Activated T-cell treated with anti-CD3 and anti-CD28 coated beads for 48 hours (primary cell): ENCODE measurements at places on chromosomes 3 and 15.

DNA sequence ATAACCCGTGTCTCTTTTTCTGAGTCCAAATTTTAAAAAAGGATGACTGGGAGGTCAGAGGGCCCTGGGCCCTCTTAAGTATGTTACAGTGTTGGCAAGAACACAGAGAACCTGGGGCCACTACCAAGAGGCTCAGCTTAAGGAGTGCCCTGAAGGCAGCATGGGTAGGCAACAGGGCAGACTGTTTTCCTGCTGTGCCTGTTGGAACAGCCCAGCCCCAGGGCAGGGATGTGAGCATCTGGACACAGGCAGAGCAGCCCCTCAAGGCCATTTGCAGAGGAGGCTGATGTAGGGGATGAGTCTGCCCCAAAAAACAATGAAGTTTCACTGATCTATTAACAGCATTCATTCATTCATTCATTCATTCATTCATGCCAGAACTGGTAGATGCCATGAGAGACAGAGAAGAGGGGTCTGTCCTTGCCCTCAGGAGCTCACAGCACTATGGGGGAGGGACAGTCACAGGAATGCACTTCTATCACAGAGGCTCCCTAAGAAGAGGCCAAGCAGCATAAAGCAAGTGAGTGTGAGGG, 2.2 kb upstream of the LTF start:
- no peak for DNase-seq

GRCh38 chr3:113255100-113255853, 43.9 kb downstream of the BOC start:
- no peak for DNase-seq

DNA sequence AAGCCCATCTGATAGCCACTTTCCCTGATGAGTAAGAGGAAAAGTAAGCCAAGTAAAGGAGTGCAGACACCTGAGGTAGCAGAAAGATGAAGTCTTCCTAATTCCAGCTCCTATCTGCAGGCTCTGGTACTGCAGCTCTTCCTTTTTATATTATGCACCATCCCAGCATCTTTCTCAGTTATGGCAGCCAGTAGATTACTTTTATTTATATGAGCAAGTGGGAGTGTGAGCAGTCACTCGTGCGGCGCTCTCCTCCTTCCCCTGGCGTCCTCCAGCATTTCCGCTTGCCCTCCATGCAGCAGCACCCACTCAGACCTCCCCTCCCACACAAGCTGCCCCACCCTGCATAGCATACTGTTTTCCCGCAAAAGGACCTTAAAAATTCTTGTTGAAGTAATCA, 465.9 kb upstream of the DPPA4 start:
- DNase-seq, result no peak

DNA sequence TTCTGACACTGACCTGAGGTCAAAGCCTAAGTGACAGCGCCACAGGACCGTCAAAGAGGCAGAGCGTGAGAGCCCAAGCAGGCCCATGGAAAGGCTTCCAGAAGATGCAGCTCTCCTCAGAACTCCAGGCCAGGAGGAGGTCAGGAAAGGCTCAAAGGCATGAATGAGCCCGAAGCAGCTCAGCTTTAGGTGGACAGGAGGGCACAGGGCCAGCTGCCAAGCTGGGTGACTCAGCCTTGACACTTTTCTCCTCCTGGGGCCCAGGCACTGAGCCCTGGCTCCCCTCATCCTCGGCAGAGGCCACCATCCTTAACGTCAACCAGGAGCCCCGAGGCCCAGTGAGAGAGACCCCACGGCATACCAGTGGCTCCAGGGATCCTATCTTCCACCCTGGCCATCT, 62.9 kb downstream of the ADCY5 start:
- DNase-seq, result no peak

GRCh38 chr15:94524565-94524964, 293.2 kb downstream of the MCTP2 start:
- DNase-seq, result no peak

- peak; percentile 18 for DNase-seq
Observed at GRCh38 chr3:66582721-66583423, 82.0 kb upstream of the LRIG1 start.

- DNase-seq, result no peak
Observed at GRCh38 chr15:50876260-50876988, 32.1 kb upstream of the AP4E1 start.

DNA sequence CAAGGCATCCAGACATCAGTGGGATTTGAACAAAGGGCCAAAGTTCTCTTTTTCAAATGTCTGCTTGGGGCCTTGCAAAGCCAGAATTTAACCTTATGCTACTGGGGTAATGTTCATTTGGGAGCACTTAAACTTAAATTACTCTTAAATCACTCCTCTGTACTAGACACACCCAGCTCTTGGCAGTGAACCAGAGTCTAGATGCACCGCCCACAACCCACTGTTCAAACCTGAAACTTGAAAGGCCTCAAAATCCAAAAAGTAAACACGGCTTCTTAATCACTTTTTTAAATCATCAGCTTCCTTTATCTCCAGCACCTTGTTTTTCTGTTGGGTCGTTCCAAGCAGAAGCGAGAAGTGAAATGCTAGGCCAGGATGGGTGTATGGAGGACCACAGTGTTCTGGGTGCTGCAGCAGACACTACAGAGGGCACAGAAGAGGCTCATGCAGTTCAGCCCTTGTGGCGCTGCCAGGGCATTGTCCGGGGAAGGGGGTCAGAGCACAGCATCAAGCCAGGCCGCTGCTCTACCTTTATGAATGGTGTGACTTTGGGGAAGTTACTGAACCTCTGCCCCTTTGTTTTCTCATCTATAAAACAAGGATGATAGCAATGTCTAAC, 28.8 kb downstream of the MECOM start:
- no peak for DNase-seq

- no peak for DNase-seq
Observed at GRCh38 chr3:147200545-147200944, 205.8 kb downstream of the ZIC4 start.

DNA sequence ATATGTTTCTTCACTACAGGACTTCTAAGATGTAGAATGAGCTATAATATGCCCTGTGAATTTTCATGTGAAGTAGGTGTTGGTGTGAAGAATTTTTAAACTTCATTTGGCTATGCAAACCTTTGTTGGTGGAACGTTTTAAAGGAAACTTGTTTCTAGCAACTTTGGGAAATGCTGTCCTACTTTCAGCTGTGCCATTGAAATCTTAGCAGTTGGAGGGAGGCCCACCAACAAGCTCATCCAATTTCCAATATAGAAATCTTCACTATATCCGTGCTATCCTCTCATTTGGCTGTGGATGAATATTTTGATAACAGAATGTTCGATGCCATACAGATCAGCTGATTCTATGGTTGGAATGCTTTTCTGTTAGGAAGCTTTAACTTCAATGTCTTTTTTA, 51.3 kb downstream of the GRM7 start:
- DNase-seq, result no peak

GRCh38 chr3:112813723-112814171, 32.9 kb downstream of the CD200R1L start:
- no peak for DNase-seq

DNA sequence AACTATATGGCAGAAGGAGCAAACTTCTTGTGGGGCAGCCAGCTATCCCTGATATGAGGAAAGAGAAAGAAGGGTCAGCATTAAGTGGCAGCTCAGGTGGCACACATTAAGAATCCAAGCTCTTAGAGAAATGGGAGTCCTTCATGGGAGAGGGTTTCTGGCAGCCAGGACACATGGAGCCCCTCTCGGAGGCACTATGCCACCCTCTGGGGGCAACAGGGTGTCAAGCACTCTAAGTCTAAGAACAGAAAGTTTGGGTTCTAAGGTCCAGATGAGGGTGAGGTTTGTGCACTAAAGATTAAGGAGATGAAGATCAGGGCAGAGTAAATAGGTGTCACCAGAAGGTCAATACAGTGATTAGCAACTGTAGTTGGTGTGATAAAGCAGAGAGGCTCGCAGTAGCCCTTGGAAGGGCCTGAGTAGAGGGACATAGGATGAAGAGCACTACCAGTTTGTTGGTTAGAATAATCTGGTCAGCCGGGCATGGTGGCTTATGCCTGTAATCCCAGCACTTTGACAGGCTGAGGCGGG, 89.3 kb downstream of the ST6GAL1 start:
- no peak for DNase-seq

- DNase-seq, result no peak
Observed at GRCh38 chr15:77180757-77181156, 109.8 kb upstream of the TSPAN3 start.

- no peak for DNase-seq
Observed at GRCh38 chr3:52007291-52007690, 11.6 kb upstream of the RPL29 start.

DNA sequence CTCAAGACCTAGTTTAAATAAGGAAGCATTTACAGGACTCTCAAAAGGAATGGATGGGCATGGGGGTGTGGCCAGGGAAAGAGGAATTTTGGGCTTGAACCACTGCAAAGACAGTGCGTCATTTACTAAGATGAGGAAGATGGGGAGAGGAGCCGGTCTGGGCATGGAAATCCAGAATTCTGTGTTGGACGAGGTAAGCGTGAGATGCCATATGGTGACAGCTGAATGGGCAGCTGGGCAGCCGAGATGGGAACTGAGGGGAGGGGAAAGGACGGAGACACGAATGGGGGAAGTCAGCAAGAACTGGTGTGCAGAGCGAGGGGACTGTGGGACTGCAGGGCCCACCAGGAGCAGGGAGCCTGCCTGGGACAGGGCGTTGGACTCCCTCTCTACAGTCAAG, 24.2 kb downstream of the TMEM44 start:
- DNase-seq, result no peak

DNA sequence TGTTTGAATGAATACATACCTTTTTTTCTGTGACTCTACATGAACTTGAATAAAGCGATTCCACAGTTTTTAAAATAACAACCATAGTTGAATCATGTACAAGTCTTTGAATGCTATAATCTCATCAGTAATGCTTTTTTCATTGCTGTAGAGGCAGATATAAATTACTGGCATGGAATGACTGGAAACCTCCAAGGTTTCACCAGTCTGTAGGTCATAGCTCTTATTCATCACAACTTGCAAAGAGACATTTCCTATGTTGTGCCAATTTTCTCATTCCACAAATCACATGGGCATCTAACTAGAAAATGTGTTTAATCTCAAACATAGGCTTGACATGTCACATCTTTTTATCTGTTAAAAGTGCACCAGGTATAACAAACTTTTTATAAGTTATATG, 407.1 kb upstream of the KCNMB2 start:
- DNase-seq, result no peak

DNA sequence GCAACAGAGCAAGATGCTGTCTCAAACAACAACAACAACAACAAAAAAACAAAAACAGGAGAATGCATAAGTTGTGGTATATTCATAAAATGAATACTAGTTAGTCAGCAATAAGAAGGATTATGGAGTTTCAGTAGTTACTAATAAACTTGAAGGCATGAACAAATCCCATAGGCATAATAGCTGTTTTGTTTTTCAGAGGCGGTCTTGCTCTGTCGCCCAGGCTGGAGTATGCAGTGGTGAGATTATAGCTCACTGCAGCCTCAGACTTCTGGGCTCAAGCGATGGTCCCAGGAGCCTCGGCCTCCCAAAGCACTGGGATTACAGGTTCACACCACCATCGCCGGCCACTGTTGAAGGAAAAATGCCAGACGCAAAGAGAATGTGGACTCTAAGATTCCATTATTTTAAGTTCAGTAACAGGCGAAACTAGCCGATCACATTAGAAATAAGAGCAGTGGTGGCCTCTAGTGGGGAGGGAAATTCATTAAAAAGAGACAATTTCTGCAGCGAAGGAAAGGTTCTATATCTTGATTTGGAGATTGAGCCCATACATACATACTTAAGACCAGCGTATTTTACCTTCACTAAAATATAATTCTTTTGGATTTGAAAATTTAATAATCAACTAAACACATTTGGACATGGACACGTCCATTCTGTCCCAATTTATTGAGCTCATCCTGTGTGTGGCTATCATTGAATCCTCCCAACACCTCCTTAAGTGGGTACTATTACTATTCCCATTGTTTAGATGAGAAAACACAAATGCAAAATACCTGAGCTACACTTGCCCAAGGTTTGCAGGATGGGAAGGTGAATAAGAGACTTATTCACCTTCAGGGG, 27.4 kb upstream of the HDAC11 start:
- no peak for DNase-seq

DNA sequence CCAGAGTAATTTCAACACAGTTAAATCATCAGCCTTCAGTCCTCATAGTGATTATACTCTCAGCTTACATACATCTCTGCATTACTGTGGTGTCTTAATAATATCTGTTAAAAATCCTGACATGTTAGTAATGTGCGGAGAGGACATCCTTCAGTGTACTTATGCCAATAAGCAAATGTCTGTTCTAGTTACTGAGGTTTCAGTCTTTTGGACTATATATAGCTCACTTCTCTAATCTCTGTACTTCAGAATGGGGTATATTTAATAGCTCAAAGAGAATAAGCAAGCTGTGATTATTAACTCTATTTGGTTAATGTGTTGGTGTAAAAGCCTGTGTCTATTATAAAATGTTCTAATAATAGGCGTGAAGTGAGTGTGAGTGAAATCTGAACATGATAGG, 28.9 kb upstream of the OSTN start:
- DNase-seq, result no peak

GRCh38 chr15:66133247-66133885, 120.2 kb downstream of the MEGF11 start:
- no peak for DNase-seq

GRCh38 chr3:159252772-159253384, 451.0 kb downstream of the MFSD1 start:
- no peak for DNase-seq

- no peak for DNase-seq
Observed at GRCh38 chr15:68057758-68058157, 3.6 kb downstream of the PIAS1 start.

DNA sequence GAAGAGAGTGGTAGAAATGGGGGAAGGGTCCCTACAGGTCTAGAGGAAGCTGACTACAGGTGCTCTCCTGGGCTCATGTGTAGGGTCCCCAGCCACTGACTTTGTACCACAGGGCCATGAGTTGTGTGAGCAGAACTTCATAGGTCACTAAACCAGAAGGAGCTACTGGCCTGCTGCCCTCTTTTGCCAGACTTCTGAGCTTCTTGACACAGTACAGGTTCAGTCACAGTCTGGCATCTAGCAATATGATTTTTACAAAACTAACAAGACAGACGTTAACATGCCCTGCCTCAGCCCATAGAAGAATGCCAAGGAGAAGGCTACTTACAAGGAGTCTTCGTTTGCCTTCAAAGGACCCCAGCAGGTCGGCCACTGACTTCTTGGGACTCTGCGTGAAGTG, 3.2 kb downstream of the CCDC80 start:
- no peak for DNase-seq

- no peak for DNase-seq
Observed at GRCh38 chr3:52146811-52147210, 7.4 kb downstream of the POC1A start.

- DNase-seq, result no peak
Observed at GRCh38 chr15:55683376-55683775, 59.6 kb downstream of the PRTG start.

DNA sequence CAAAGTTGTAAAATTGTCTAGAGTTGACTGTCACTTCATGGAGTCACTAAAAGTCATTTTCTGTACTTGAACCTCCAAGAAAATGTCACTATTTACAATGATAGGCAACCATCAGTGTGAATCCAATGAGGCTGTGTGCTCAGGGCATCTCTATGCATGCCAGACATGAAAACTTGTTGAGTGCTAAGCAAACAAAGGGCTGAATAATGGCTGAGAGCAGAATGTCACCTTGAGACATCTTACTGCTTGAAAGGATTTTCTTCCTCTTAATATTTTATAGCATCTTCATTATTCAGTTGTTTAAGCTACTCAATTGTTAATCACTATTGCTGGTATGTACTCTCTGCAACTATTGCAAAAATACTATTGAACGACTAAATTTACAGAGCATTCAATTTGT, 184.7 kb downstream of the PLCH1 start:
- no peak for DNase-seq
